ENCODE measurements at places on chromosomes 3 and 15.

- DNase-seq, result no peak
Observed at GRCh38 chr3:145767909-145768308, 393.1 kb downstream of the PLOD2 start.

DNA sequence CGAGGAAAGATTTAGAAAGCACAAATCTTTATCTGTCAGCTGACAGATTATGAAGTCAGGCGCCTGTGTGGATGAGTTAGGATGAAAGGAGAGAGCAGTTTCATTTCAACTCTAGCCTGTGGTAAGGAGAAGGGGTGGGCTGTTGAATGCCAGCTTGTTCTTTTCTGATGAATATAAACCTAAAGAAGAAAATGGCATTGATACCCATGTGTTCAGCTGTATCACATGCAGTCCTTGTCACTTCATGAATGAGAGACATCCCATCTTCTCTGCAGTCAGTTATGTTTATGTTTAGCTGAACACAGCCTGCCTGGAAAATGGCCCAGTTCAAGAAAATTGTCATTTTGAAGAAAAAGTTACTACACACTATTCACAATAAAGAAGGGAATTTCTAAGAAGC lies 345.7 kb upstream of the RBMS3 start:
- DNase-seq, result no peak

DNA sequence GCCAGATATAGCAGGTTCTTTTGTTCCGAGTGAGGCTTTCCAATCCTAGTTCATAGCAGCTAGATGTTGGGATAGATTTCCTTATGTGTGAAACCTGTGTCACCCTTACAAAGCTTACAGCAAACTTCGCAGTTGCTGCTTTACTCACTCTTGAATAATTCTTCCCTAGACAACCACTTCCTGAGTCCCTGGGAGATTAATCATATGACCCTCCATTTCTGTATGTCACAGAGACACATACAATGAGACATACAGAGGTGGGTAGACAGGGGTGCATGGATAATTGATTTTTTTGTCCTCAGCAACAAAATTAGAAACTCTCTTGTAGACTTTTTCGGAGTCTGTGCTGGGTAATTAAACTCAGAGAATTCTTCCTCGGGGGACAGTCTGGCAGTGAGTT lies 163.2 kb downstream of the NSUN3 start:
- no peak for DNase-seq

DNA sequence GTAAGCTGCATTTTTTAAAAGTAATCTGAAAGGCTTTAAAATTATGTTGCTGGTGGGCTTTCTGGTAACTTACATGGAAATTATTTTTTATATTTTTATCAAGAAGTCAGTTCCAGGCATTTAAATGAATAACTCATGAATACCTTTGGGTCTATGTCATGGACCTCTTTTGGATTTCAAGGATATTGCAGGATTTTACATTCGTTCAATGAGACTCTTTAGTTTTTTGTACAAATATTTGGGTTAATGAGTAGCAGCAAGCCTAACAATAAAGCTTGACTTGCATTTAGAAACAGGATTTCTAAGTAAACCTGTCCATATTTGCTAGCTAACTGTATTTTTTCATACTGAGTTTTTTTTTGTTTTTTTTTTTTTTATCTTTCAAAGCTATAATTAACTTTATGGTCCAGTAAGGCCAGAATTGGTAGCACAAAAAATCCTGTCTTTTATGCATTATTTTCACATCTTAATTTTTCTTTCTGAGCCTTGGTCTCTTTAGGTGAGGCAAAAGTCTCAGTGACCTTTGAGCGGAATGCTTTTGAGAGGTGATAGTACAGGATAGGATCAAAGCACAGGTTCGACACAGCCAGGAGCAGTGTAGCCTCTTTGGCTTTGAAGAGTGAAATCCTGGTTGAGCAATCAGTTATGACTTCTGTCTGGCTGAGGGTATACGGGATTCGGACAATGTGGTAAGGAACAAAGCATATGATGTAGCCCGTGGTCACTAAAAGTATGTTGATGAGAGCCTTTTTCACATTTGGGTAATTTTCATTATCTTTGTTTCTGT lies 4.8 kb downstream of the GPR171 start:
- DNase-seq, result no peak

DNA sequence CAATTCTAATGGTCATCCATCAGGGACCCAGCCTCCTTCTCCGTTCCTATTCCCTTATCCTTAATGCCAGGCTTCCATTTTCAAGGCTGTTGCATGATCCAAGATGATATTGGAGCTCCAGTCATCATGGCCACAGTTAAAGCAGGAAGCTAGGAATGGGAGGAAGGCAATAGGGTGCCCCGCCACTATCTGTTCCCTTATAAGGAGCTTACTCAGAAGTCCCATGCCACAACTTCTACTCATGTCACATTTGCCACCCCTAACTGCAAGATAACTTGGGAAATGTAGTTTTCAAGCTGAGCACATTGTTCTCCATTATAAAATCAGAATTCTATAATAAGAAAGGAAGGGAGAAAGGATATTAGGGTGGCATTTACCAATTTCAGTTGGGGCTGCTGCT lies 38.6 kb upstream of the SPSB4 start:
- DNase-seq, result no peak

DNA sequence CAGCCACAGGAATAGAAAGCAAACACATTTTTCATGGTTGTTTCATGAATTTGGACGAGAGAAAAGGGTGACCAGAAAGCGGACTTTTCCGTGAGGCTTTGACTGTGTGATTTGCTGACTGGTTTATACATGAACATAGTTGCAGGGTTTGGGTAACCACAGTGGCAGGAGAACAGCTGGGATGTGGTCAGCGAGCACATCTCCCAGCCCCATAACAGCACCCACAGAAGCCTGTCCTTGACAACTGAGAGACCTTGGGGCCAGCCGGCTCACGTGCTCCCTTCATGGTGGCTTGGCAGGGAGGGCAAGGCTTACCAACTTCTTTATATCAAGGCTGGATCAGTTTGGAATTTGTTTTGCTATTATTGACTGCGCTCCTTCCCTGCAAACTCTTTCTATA lies 13.2 kb upstream of the RGMA start:
- DNase-seq, result no peak

DNA sequence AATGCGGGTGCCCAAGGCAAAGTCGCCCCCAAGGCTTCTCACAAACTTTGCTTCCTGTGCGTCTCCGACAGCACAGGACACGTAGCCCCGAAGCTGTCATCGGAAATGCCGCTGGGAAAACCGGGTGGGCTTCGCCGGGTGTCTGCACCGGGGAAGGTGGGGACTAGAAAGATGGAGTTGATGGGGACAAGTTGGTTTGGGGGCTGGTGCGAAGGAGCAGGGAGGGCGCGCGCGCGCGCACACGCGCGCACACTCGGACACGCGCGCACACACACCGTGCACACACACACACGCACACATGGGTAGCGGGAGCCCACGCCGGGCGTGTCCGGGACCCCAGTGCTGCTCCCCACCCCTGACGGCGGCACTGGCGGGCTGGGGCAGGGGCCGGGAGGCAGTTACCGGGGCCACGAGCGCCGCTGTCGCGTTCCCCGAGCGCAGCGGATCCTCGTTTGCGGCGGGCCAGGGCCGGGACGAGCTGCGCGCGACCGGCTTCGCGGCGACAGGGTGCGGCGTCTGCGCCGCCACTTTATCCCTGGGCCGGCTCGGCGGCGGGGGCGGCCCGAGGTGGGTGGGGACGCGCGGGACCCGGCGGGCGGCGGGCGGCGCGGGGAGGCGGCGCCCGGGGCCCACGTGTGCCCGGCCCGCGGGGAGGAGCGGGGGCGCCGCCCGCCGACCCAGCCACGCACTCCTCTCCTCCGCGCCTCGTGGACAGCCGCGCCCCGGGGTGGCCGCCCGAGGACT lies 539 bp upstream of the MGLL start:
- DNase-seq, result no peak

DNA sequence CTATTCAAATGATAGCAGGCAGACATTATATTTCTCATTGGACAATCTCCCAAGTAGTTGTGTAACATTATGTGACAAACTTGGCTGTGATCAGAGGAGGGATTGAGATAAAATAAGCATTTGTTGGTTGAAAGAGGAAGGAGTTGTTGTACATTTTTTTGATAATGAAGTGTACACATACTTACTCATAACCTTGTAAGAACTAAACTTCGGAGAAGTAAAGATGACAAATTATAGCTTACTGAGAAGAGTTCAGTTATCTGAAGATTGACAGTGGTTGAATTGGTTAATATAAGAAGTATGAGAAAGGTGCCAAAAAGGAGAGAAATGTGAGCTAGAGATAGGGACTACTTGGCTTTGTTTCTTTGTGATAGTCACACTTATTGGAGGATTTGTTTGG lies 32.6 kb downstream of the STT3B start:
- DNase-seq, result no peak
